ENCODE measurements at places on chromosomes 4 and X.

GRCh38 chr4:7737752-7738457, 201.8 kb downstream of the AFAP1 start:
- no peak for DNase-seq

DNA sequence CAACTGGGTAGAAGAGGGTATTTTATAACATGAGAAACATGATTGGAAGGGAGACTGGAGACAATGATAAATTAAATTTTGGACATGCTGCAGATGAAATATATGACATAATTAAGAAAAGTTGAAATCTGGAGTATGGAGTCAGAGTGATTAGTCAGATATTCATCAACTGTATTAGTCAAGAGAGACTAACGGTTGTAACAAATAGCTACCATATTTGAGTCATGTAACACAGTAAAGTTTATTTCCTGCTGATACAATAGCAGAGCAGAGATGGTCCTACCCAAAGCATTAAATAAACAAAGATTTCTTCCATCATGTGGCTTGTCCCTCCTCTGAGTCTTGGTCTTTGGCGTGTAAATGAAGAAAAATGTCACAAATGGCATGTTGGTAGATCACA, 321.3 kb downstream of the GALNTL6 start:
- no peak for DNase-seq

DNA sequence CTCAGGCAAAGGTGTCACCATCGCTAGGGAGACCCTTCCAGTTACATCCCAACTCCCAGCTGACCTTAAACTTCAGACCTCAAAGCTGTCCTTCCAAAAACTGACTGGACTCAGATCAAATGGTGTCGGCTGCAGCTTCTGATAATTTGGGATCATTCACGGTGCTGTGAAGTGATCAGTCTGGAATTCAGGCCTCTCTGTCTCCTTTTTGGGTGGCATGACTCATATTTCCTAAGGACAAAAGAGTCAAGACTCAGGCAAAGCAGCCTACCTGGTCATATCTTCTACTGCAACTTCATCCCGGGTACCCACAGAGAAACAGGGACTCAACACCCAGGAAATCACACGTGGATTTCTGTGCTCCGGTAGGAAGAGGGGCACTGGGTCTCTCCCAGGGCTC, 87.6 kb downstream of the SORCS2 start:
- DNase-seq: no peak

GRCh38 chrX:24391843-24392242, 31.4 kb downstream of the SUPT20HL1 start:
- no peak for DNase-seq

DNA sequence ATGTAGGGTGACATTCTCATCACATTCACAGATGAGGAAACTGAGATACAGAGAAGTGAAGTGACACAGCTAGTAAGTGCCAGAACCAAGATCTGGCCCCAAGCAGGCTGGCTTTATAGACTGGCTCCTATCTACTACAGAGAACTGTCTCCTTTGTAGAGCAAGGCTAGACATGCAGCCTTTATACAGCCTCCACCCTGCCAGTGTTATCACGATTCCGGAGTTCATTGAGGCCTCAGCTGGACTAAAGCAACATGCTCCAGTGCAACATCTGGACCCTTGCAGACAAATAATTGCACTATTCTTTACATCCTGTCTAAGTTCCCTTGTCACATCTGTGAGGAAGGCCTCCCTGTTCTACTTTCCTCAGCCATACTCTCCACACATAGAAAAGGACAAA, 58.0 kb upstream of the XIAP start:
- no peak for DNase-seq

DNA sequence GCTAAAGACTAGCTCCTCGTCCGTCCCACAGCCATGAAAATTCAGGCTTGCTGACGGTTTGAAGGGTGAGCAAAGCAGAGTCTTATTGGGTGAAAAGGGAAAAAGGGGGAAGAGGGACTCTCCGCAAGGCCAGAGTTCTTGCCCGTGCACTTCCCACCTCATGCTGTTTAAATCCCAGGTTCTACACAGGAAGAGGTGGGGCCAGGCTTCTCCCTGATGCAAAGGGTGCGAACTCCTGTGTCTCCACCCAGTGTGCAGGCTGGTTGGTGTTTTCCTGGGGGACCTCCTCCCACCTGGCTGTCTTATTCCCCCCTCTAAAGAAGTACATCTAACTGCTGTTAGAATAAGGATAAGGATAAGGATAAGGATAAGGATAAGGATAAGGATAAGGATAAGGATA, 18.0 kb upstream of the LANCL3 start:
- no peak for DNase-seq

DNA sequence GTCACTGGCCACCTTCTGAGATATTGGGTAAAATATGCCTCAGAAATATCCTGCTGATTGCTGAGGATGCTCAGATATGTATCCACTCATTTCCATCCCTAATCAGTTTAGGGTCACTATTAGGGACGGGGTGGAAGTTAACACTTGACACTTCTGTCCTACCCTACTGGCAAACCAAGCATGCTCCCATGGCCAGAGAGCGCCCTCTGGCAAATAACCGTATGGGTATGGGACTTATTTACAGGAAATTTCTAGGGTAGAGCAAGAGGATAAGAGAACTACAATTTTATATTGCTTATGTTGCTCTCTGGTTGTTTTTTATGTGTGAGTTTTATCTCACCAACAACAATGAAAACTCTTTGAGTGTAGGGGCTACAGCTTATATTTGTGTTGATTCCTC, 86.8 kb upstream of the TSPAN7 start:
- no peak for DNase-seq

GRCh38 chrX:112760697-112761096, 79.9 kb downstream of the AMOT start:
- DNase-seq: no peak

GRCh38 chr4:128521648-128522111, 234.1 kb upstream of the PGRMC2 start:
- DNase-seq: no peak

GRCh38 chr4:147591106-147591505, 26.1 kb upstream of the TMEM184C start:
- no peak for DNase-seq

DNA sequence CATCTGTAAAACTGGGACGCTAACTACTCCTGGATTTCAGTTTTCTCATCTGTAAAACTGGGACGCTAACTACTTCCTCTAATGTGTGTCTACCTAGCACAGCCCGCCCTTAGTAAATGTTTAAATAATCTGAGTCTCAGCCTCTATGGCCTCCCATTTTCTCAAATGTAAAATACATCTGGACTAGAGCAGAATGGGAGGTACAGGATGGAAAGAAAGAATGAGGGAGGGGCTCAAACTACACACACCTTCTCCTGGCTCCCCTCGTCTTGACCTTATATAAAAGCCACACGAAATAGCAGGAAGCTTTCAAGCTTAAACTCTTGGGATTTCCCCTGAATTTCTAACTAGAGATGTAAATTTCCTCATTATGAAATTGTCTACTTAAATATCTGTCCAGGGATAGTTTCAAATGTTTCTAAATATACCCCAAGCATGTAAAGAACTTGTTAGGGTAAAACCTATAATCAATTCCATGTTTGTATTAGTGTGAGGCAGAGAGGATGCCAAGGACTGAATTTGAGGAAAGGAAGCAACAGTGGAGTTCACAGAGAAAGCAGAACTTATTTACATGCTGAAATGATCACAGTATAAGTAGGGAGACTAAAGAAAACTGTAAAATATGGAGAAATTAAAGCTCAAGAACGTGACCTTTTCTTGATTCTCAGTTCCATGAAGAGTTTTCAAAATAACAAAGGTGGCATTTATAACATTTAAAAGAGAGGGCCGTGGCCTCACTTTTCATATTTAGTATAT, 220.0 kb downstream of the NWD2 start:
- DNase-seq: no peak
